ENCODE measurements at places on chromosomes 1 and 21. TPM values are rescaled to one million over a fixed set of nuclear protein-coding genes. Genes with fewer than 3 reads are reported as not detected.

Gene FCAMR
- total RNA-seq = not detected

Gene GNAT2
- 0.39 TPM for total RNA-seq

DNA sequence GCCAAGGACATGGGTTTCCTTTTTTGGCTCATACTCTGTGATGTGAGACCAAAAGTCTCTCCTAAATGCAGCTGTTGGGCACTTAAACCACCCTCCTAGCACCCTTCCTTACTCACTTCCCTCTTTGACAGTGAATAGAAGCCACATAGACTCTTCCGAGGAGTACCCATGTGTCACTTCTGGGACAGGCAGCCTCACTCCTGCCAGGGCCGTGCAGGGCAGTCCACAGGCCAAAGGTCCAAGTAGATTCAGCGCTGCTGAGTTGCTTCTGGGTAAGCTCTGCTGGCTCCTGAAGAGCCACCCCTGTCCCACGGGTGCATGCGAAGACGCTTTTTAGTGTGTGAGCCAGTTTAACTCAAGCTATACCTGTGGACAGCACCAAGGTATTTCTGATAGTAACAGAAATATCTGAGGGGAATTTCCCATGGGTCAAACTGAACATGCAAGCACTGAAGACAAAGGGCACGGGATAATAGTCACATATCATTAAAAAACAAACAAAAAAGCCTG lies 36.8 kb upstream of the BMP8B start:
- no peak overlapping the region for H3K4me3 ChIP-seq
- no peaks in the 10 kb centered on the region for H3K36me3 ChIP-seq
- no peak overlapping the region for H3K27ac ChIP-seq
- no peaks in the 10 kb centered on the region for H3K27me3 ChIP-seq

GRCh38 chr21:15986277-15986676 lies 256.5 kb downstream of the USP25 start:
- no peaks in the 10 kb centered on the region for H3K36me3 ChIP-seq
- H3K4me1 ChIP-seq = no peaks in the 10 kb centered on the region
- H3K27ac ChIP-seq = no peak overlapping the region
- DNase-seq = no peak

Gene PEA15
- total RNA-seq = 38.6 TPM

Measured in naive thymus-derived CD4-positive, alpha-beta T cell (primary cell).